Esophagus squamous epithelium (tissue), 5 donors: ENCODE measurements at places on chromosomes 16 and 17.

DNA sequence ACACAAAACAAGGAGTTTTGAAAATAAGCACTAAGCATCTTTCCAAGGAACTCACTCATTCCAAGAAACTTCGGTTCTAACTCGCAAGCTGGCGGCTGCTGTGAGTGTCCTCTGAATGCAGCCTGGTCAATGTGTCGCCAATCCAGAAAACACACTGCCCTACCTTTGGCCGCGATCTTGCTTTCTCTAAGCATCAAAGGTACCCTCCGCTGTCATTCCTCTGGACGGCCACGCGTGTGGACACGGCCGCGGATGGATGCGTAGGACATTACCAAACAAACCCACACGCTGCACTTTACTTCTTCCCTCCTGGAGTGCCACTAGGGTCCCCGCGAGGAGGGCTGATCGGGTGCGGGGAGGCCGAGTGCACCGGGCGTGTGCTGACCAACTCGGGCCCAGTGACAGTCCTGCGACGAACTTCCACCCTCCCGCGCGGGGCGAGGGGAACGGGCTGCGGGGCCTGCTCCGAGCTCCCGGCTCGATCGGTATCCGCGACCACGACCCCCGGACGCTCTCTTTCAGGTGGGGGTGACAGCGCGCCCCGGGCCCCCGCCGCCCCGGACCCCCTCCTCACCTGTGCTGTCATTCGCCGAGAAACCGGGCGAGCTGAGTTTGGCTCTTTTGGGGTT lies 1.1 kb downstream of the CREBBP start:
- H3K27me3 ChIP-seq, result no peaks in the 10 kb centered on the region
- no peak for DNase-seq
- no peaks in the 10 kb centered on the region for H3K36me3 ChIP-seq

- H3K27me3 ChIP-seq, result no peaks in the 10 kb centered on the region
- H3K36me3 ChIP-seq, result peaks cover 20% of the 10 kb centered on the region
- peak overlapping the region; percentile 95 for H3K27ac ChIP-seq
- peaks cover 21% of the 10 kb centered on the region for H3K4me1 ChIP-seq
- peak overlapping the region; percentile 89 for H3K4me3 ChIP-seq
These were observed 761 bp downstream of the PDF start for GRCh38 chr16:69329369-69330285.

GRCh38 chr16:80751167-80751566 lies 53.2 kb downstream of the CDYL2 start:
- H3K36me3 ChIP-seq, result no peaks in the 10 kb centered on the region
- no peak overlapping the region for H3K4me3 ChIP-seq
- DNase-seq, result no peak
- H3K4me1 ChIP-seq, result no peaks in the 10 kb centered on the region

GRCh38 chr16:66911112-66911511 lies 7.6 kb downstream of the CDH16 start:
- no peak for DNase-seq
- H3K27me3 ChIP-seq, result no peaks in the 10 kb centered on the region

DNA sequence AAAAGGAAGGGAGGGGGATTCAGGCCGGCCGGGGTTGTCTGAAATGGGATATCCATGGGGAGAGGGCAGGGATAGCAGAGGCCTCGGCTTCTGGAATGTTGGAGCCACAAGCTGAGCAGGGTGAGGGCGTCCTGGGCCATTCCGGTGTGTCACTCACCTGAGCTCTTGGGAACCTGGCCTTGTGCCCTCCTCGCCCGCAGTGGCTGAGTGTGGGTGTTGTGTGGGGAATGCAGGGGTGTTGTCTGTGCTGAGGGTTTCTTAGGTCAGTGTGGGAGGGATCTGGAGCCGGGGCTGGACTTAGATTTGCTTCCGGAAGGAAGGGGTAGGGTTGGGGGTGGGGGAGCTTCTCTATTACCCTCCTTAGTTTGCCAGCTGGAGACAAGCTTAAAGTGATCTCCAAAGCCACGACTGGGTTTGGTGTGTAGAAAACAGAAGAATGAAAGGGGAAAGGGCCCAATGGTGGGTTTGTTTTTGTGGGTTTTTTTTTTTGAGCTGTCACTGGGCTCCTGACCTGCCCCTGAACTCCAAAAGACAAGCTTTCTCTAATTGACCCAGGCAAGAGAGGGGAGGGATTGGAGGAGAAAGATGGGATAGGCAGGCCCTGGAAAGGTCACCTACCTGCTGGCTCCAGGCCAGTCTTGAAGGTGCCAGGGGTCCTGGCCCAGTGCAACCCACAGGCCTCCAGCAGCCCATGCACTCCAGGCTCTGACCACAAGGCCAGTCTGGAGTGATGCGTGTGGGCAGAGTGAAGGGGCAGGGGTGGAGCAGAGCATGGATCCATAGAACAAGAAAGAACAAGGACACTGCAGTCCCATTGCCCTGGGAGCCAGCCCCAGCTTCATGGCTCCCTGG lies at the start of gene SULT1A2:
SULT1A2 (minus strand) TSS at position 211 of the 852 bp plus-strand sequence. CDS start 1,120 bp downstream, outside the sequence.
- peaks cover 5% of the 10 kb centered on the region for H3K4me1 ChIP-seq
- peak within 1 kb of the TSS; percentile 26 for H3K27ac ChIP-seq
- no peaks in the 10 kb centered on the region for H3K27me3 ChIP-seq
- H3K36me3 ChIP-seq, result peaks cover 10% of the 10 kb centered on the region
- no peak within 1 kb of the TSS for H3K4me3 ChIP-seq

- DNase-seq, result no peak
- H3K4me1 ChIP-seq, result no peaks in the 10 kb centered on the region
- H3K27ac ChIP-seq, result no peak overlapping the region
- no peaks in the 10 kb centered on the region for H3K36me3 ChIP-seq
These were observed 27.0 kb upstream of the DOC2B start for GRCh38 chr17:208429-208828.

- H3K4me3 ChIP-seq, result no peak overlapping the region
- no peak overlapping the region for H3K27ac ChIP-seq
- no peaks in the 10 kb centered on the region for H3K4me1 ChIP-seq
- no peaks in the 10 kb centered on the region for H3K27me3 ChIP-seq
These were observed 94.1 kb downstream of the SLC39A11 start for GRCh38 chr17:72998343-72998742.

GRCh38 chr16:17386229-17386628 lies 84.5 kb downstream of the XYLT1 start:
- H3K36me3 ChIP-seq, result no peaks in the 10 kb centered on the region
- H3K4me3 ChIP-seq, result no peak overlapping the region
- no peak for DNase-seq
- H3K27me3 ChIP-seq, result no peaks in the 10 kb centered on the region

DNA sequence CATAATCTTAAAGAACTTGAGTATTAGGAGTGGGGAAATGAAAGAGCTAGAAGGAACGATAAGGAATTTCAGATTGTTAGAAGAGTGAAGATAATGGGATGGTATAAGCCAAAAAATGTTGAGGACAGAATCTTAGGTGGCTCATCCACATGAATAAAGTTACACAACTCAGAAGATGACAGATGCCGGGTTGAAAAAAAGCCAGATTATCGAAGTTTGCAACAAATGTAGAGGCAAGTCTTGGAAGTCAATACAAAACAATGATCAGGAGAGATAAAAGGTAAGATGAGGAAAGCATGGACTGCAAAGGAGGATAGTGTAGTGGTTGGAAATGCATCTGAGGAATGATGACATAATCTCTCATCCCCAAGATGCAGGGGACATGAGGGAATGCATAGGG lies 45.1 kb upstream of the TAOK1 start:
- H3K4me3 ChIP-seq, result no peak overlapping the region
- H3K27ac ChIP-seq, result no peak overlapping the region
- H3K27me3 ChIP-seq, result peaks cover 4% of the 10 kb centered on the region
- no peak for DNase-seq
- H3K36me3 ChIP-seq, result no peaks in the 10 kb centered on the region
- no peaks in the 10 kb centered on the region for H3K4me1 ChIP-seq

GRCh38 chr17:56891751-56892150 lies 22.1 kb downstream of the TRIM25 start:
- peaks cover 5% of the 10 kb centered on the region for H3K4me1 ChIP-seq
- no peak for DNase-seq
- peaks cover 36% of the 10 kb centered on the region for H3K36me3 ChIP-seq
- no peak overlapping the region for H3K4me3 ChIP-seq

- H3K36me3 ChIP-seq, result no peaks in the 10 kb centered on the region
- H3K4me3 ChIP-seq, result no peak overlapping the region
- DNase-seq, result no peak
- no peaks in the 10 kb centered on the region for H3K27me3 ChIP-seq
- H3K4me1 ChIP-seq, result no peaks in the 10 kb centered on the region
- no peak overlapping the region for H3K27ac ChIP-seq
These were observed 252.9 kb downstream of the GRIN2A start for GRCh38 chr16:9929313-9929712.

GRCh38 chr16:30910427-30911029 lies 12.8 kb upstream of the FBXL19 start:
- H3K27ac ChIP-seq, result peak overlapping the region; percentile 42
- no peaks in the 10 kb centered on the region for H3K27me3 ChIP-seq
- H3K4me1 ChIP-seq, result no peaks in the 10 kb centered on the region
- no peaks in the 10 kb centered on the region for H3K36me3 ChIP-seq

DNA sequence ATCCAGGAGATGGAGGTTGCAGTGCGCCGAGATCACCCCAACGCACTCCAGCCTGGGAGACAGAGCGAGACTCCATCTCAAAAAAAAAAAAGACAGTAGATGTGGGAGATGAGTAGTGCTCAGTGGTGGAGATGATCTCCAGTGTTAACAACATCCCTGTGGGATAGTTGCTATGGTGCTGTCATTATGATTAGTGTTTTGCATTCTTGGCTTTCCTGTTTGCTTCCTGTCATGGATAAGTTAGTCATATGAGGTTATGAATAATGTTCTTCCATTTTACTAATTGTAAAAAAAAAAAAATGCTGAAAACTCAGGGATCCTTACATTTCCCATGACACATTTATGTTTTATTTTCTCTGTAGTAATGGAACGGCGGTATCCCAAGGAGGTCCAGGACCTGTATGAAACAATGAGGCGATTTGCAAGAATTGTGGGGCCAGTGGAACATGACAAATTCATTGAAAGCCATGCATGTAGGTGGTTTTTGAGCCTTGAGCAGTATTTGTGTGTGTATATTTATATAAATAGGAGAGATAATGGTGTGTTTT lies 24.5 kb upstream of the DUSP14 start:
- no peak for DNase-seq
- peaks cover 5% of the 10 kb centered on the region for H3K36me3 ChIP-seq
- no peaks in the 10 kb centered on the region for H3K27me3 ChIP-seq
- H3K27ac ChIP-seq, result peak overlapping the region; percentile 67
- no peaks in the 10 kb centered on the region for H3K4me1 ChIP-seq
- H3K4me3 ChIP-seq, result no peak overlapping the region

GRCh38 chr17:41975099-41976083 lies 8.8 kb downstream of the CNP start:
- no peak overlapping the region for H3K4me3 ChIP-seq
- peak overlapping the region; percentile 88 for H3K27ac ChIP-seq
- H3K4me1 ChIP-seq, result peaks cover 89% of the 10 kb centered on the region
- no peaks in the 10 kb centered on the region for H3K27me3 ChIP-seq
- no peak for DNase-seq
